ENCODE measurements at places on chromosomes 16 and 17.

GRCh38 chr16:24698308-24698707 is 31.1 kb upstream of the TNRC6A start:
- DNase-seq: no peak

GRCh38 chr16:27322858-27323780 is 9.3 kb downstream of the IL4R start:
- DNase-seq: no peak

DNA sequence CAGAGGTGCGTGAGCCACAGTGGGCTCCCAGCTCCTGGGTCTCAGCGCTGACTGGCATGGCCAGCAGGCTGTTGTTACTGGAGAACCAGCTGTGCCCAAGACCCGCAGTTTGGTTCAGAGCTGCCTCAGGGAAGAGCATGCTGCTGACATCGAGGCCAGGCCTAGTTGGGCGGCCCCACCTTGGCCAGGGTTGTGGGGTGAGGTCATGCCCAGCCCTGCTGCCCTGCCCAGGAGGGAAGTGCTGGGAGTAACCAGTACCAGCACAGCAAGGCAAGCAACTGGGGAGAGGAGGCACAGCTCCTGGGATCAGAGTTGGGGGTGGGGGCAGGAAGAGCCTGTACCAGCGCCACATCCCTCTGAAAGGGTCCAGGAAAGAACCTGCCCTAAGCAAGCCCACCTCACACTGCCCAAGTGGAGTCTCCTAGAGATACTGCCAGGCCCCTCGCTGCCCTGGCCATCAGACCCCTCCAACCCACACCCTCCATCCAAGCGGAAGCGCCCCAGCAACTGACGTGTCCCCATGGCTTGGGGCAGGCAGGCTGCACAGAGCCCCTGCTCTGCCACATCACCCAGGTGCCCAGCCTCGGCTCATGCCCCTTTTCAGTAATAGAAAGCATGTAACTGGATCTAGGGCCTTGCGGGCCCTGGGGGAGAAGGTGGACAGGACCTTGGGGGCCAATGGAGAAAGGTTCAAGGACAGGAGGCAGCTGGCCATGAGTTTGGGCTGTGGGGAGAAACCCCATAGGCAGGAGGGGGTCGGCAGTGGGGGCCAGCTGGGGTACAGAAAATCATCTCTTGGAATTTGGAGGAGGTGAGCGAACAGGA is 990 bp downstream of the DOK4 start:
- no peak for DNase-seq

- no peak for DNase-seq
Measured at GRCh38 chr17:53092072-53092471, 730.7 kb upstream of the KIF2B start.

DNA sequence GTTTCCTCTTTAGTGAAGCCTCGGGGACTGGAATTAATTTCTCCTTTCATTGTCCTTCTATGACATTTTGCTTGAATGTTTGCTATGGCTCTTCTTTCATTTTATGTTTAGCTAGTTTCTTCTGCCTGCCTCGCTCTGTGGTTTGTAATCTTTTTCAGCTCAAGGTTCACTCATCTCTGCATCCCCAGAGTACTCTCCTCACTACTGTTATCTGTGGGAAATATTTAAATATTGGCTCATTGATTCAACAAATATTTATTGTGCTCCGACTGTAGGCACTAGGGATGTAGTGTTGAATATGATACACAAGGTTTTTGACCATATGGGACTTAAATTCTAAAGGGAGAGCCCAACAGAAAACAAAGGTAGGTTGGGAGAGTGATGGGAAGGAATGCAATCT is 195.9 kb downstream of the PHKB start:
- no peak for DNase-seq

DNA sequence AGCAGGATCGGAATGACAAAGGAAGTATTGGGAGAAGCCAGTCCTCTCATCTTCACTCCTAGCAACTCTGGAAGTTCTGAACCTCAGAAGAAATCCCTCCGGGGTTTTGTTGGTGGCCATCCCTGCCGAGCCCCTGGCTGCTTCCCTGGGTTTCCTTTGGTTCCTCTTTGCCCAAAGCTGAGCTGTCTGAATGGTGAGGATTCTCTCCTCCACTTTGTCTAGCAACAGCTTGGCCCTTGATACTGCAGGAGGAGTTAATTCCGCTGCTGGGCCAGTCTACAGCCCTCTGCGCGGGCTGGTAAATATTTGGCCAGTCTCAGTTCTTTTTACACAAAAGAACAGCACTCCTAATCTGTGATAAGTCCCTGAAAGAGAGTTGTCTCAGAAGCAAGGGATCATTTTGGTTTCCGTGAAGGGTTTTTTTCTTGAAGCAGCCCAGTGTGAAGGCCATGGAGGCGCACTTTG is 170.9 kb downstream of the RAB11FIP4 start:
- no peak for DNase-seq

GRCh38 chr16:2148714-2149629 is 547 bp downstream of the RAB26 start:
- peak; percentile 23 for DNase-seq

GRCh38 chr17:72095316-72095715 is 25.5 kb upstream of the SOX9 start:
- no peak for DNase-seq

DNA sequence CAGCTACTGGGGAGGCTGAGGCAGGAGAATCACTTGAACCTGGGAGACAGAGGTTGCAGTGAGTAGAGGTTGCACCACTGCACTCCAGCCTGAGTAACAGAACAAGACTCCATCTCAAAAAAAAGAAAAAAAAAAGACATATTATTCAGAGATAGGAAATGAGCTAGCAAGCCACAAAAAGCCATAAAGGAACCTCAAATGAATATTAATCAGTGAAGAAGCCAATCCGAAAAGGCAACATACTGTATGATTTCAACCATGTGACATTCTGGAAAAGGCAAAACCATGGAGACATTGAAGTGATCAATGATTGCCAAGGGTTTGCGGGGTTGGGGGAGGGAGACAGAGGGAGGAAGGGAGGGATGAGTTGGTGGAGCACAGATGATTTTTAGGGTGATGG is 8.4 kb upstream of the EXOC7 start:
- DNase-seq: no peak

DNA sequence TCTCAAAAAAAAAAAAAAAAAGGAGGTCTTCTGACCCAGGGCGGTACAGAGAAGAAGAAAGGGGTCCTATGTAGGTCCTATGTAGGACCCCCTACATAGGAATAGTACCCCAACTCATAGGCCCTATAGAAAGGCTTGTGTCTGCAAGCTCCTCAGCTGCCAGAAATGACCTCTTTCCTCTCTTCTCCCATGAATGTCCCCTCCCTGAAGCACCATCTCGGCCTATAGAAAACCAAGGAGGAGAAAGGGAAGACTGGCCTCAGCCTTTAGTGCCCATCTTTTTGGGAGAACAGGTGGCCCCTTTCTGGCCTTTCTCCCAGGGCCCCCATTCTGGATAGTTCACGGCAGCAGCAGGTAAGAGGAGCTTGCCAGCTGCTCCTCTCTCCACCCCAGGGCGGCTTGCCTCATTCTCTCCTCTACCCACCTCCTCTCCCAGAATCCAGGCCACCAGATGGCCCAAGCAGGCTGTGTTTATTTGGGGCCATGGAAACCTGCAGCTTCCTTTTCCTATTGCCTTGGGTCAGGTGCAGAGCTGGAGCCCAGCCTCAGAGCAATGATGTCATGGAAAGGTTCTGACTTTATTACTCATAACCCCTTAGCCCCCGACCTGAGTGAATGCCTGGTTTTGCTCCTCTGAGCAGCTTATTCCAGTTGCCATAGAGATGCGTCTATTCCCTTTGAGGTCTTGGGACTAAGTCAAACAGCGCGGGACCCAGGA is 1.6 kb upstream of the MRPL58 start:
- no peak for DNase-seq

DNA sequence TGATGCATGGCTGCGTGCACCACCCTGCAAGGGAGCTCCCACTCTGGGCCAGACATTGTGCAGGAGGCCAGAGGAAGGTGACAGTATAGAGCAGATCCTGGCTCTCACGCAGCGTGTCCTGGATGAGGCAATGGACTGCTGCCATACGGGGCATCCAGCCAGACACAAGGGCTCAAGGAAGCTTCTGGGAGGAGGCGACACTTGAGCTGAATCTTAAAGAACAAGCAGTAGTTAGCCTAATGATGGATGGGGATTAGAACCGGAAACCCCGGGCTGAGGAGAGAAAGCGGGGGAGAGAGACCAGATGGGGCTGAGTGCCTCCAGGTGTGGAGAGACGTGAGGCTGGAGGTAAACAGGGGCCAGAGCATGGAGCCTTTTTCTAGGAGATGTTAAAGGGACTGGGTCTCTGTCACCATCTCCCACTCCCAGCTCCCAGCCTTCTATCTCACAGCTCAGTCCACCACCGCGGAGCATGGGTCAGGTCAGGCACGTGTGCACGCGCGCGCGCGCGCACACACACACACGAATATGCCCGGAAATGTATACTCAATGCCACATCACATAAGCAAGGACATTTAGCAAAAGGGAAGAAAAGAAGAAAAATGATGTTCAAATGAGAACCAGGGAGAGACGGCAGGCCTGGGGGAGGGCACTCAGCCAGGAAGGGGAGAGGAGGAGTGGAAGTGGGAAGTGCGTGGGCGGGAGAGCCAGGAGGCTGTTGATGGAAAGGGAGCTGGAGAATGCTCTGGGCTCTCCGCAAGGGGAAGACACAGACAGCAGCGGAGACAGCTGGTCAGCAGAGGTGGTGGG is 46.3 kb downstream of the CCDC42 start:
- DNase-seq: no peak

GRCh38 chr16:83312015-83312717 is 495.6 kb upstream of the HSBP1 start:
- DNase-seq: no peak

DNA sequence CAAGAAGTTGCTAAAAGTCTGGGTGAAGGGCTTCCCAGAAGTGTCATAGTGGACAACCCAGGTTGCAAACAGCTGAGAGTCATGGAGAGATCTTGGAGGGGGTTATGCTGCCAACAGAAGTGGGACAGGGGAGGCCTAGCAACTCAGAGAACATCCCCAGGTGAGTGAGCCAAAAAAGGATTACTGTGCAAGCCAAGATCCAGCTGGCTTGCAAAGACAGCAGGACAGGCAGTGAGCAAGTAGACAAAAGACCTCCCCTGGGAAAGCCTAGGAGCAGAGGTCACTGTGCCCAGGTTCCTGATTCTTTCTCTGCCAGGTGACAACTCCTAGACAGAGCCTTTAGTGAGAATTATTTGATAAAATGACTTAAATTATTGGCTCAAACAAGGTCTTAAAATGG is 9.5 kb upstream of the LONP2 start:
- no peak for DNase-seq

DNA sequence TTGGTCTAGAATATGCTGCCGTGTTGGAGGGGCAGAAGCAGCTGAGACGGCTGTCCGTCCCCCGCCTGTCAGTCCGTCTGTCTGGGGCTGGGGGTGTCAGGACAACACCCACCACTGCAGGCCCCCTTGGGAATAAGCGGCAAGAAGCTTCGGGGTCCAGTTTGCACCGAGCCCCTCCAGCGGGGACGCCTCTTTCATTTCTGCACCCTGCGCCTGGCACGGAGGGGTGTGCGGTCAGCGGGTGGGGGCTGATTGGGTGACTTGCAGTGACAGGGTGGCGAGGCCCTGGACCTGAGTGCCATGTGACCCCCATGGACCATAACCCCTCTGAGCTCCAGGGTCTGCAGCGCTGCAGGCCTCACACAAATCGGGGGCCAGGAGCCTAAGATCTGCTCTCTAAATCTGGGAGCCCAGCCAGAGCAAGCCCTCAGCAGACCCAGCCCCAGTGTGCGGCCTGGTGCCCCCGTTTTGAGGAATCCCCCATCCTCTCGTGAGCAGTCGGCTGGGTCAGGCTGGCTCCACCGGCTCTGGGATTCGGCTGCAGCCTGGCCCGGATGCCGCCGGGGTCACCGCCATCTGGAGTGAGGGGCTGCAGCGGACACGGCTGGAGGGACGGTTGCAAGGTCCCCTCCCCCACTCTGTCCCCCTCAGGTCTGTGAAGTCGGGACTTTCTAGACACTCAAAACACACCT is 8.3 kb downstream of the CBFA2T3 start:
- DNase-seq: no peak

- no peak for DNase-seq
Measured at GRCh38 chr17:3603119-3603869, 5.9 kb downstream of the TRPV1 start.

- no peak for DNase-seq
Measured at GRCh38 chr16:16001596-16002255, 52.3 kb downstream of the ABCC1 start.

- no peak for DNase-seq
Measured at GRCh38 chr17:43581130-43581529, 35.0 kb upstream of the ETV4 start.

- no peak for DNase-seq
Measured at GRCh38 chr17:15947976-15948752, 3.2 kb downstream of the ADORA2B start.

GRCh38 chr17:45757431-45758218 is 26.5 kb upstream of the CRHR1 start:
- no peak for DNase-seq

- DNase-seq: no peak
Measured at GRCh38 chr16:53784291-53784690, 80.3 kb downstream of the FTO start.

DNA sequence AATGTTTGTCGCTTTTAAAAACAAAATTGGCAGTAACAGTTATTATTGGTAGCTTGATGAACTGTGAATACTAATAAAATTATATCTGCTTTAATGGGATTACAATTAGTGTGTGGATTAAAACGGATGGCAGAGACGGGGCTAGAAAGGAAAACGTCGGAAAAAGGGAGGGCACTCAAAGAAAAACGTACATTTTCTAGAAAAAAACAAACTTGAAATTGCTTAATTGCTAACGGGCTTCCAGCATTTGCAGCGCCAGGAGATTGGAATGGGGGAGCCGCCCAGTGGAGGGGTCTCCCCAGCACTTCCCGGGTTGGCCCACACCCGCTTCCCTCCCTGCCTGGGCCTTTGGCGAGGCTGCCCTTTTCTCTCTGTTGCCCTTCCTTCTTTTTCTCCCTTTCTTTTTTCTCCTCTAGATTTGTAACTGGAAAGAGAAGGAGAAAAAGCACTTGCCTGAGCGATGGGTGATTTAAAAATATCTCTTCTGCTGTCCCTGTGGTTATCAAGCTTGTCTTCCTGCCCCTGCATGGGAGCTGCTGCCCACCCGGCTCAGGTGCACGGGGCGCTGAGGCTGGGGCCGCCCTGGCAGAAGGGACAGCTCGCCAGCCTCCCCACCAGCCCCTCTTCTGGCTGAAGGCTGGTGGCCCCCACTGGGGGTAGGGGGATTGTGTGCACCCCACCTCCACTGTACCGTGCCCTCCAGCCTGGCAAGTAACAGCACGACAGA is 5.9 kb downstream of the BAHCC1 start:
- no peak for DNase-seq

GRCh38 chr16:56738221-56738620 is 8.3 kb downstream of the NUP93 start:
- no peak for DNase-seq
